Fibroblast of mammary gland (primary cell): ENCODE measurements at places on chromosomes 5 and 9.
A peak's percentile ranks its signal among the peaks of the same experiment; 100 is the strongest.

GRCh38 chr5:95022967-95023695 is 261.8 kb downstream of the MCTP1 start:
- DNase-seq, result peak; percentile 35

DNA sequence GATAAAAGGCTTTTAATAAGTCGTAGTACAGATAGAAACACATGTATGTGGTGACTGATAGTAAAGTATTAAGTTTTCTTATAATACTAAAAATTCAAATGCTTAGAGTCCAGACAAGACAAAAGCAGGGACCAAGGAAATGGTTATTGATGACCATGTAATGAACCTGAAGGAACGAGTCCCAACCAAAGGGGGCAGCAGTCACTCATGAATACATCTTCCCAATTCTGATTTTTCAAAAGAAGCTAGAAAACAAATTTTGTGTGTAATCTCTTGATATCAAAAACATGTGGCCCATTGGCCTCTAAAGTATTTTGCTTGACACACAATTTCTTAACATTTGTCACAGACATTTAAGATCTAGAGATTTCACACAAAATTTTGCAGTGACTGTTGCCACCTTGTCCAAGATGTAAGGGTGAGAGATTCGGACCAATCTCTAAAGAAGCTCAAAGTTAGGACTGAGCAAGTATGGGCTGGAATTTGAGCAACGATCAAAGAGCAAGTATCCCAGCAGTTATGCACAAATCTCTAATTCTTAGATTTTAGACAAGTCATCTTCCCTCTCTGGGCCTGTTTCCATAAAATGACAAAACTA is 66.8 kb downstream of the ARL15 start:
- peak; percentile 64 for DNase-seq

DNA sequence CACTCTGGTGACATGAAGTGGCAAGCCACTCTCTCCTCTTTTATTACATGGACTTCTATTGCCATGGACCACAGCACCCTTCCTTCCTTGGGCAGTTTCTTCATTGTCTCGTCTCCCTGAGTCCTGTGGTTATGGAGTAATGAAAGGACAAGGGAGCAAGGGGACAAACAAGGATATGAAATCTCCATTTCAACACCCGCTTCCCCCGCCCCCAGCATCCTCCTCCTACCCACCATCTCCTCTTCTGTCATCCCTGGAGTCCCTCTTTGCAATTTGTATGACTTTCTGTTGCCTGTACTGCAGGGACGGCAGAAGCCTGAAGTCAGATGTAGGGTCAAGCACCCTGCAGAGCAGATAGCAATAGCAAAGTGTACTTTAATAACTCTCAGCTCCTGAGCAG is 300.7 kb upstream of the CLINT1 start:
- no peak for DNase-seq

DNA sequence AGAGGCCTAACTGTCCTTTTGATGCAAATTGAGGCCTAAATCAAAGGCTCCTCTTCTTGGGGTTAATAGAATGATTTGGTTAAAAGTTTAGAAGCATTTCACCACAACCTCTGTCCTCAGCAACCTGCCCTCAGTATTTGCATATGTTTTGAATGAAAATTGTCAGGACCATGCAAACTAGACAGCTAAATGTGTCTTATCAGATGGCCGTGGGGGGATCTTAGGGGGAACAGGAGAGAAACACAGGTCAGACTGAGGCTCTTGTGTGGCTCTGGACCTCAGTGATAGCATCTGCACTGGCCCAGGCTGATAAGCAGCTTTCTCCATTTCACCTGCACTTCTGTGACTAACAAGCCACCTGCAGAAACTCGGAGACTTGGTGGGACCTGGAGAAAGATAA is 49.0 kb downstream of the FOXI1 start:
- DNase-seq, result no peak

- DNase-seq, result no peak
These were observed 87.3 kb downstream of the YIPF5 start for GRCh38 chr5:144083185-144083584.

DNA sequence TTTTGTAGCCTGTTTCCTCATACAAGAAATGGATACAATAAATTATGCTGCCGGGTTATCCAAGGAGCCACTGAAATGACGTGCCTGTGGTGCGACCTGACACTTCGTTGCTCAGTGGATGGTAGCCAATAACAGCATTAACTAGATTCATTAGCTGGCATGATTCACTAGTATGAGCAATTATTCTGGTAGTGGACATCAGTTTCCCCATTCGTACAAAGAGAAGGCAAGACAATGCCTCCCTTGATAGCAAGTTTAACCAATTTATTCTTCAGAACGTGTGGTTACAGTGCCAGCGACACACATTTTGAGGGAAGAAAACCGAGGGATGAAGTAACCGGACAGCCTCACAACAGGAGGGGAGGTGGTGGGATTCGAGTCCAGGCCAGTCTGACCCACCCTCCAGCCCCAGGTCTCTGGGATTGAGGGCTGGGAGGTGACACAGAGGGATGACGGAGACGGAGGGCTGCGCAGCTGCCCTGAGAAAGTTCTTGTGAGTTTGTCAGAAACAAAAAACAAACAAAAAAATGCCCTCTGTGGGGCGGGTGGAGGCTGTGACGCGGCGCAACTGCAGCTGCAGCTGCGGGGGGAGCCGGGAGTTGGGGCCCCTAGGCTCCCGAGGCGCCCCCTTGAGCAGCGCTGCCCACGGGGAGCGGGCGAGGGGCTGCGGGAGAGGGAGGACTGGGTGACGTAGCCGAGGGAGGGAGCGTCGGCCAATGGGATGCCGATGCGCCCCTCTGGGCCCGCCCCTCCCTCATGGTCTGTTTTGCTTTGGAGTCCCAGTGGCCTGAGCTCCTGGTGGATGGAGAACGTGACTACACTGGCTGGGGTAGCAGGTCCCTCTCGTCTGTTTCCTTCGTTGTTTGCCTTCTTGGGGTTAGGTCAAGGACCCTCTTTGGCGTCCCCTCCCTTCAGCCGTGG is 10.9 kb downstream of the LHX2 start:
- peak; percentile 23 for DNase-seq

GRCh38 chr9:91239367-91240111 is 122.2 kb downstream of the AUH start:
- DNase-seq, result no peak

- no peak for DNase-seq
These were observed 153.5 kb downstream of the TTLL11 start for GRCh38 chr9:121939643-121940042.

GRCh38 chr5:14442536-14442935 is 139.1 kb upstream of the OTULINL start:
- no peak for DNase-seq

GRCh38 chr9:135665795-135666189 is 2.7 kb downstream of the LCN9 start:
- DNase-seq, result no peak

GRCh38 chr5:75405296-75405695 is 68.3 kb downstream of the HMGCR start:
- peak; percentile 20 for DNase-seq

GRCh38 chr5:92838253-92838652 is 742.8 kb downstream of the NR2F1-AS1 start:
- no peak for DNase-seq
